T-helper 2 cell treated with Interferon-gamma antibody and Interleukin-4, amounts not matched to agents 5 μg/mL and 100 μg/mL, for 36 hours (primary cell): ENCODE measurements at places on chromosomes 2 and 18.

DNA sequence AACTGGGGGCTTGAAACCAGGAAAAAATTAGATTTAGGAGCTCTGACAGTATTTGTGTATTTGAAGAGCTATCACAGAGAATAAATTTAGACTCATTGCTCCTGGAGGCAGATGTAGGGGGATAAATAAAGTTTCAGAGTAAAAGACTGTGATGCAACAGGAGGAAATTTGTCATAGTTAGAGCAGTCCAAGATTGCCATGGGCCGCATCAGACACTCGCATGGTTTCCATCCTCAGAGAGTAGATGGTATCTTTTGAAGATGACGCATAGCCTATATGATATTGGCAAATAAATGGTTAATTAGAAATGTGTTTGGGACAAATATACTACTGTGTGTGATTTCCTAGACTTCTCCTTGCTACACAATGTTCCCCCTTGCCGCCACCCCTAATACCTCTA, 170.5 kb downstream of the FTCDNL1 start:
- no peak overlapping the region for H3K27ac ChIP-seq
- peaks cover 7% of the 10 kb centered on the region for H3K4me1 ChIP-seq
- H3K36me3 ChIP-seq = no peaks in the 10 kb centered on the region
- H3K27me3 ChIP-seq = peaks cover 23% of the 10 kb centered on the region
- no peak for DNase-seq

- no peak overlapping the region for H3K4me3 ChIP-seq
- peaks cover 2% of the 10 kb centered on the region for H3K27me3 ChIP-seq
- no peaks in the 10 kb centered on the region for H3K4me1 ChIP-seq
- no peaks in the 10 kb centered on the region for H3K36me3 ChIP-seq
- no peak for DNase-seq
- no peak overlapping the region for H3K27ac ChIP-seq
Observed at GRCh38 chr2:109381327-109381820, 232.4 kb downstream of the SEPTIN10 start.

DNA sequence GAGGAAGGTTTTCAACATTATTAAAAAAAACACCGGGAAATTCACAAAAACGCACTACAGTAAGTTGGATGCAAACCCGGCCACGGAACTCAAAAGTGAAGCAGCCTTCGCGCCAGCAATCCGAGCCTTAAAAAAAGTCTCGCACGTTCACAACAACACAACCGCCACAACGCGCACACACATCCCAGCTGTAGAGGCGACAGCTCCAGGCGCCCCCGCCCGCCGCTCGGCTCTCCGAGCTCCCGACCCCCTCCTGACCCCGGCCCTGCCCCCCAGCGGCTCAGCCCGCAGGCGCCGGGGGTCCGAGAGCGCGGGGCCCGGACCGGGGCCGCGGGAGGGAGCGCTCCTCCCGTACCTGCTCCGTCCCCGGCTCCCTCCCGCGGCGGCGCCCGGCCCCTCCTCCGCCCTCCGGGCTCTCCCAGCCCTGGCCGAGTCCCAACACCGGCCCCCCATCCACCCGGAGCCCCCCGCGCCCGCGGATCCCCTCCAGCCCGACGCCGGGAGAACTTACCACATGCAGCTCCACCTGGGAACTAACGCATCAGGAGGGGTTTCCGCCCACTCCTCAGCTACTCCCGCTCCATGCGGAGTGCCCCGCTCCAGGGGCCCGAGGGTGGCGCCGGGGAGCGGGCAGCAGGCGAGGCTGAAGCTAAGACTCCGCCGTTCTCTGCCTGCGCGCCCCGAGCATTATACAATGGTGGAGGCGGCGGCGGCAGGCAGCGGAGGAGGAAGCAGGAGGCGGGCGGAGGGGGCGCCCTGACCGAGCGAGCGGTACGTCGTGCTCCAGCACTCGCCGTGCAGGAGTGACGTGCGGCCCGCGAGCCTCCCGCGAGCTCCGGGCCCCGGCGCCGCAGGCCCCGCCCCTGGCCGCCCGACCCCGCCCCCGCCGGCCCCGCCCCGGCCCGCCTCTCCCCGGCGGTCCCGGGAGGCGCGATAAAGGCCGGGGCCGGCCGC, at the start of gene SERTAD2:
Gene SERTAD2 (minus strand): TSS at position 805 of the 954 bp plus-strand sequence. CDS start 17,042 bp downstream, outside the sequence.
- peak within 1 kb of the TSS; percentile 90 for H3K4me3 ChIP-seq
- H3K27me3 ChIP-seq = no peaks in the 10 kb centered on the region
- H3K4me1 ChIP-seq = peaks cover 57% of the 10 kb centered on the region
- peak within 1 kb of the TSS; percentile 87 for H3K27ac ChIP-seq
- H3K36me3 ChIP-seq = peaks cover 2% of the 10 kb centered on the region

GRCh38 chr2:196510246-196510645, 129.3 kb upstream of the CCDC150 start:
- H3K36me3 ChIP-seq = no peaks in the 10 kb centered on the region
- H3K4me3 ChIP-seq = no peak overlapping the region
- no peak overlapping the region for H3K27ac ChIP-seq
- DNase-seq = no peak
- peaks cover 18% of the 10 kb centered on the region for H3K27me3 ChIP-seq
- H3K4me1 ChIP-seq = no peaks in the 10 kb centered on the region

GRCh38 chr2:113406114-113406513, 31.4 kb upstream of the ZNG1B start:
- H3K4me3 ChIP-seq = no peak overlapping the region
- H3K4me1 ChIP-seq = no peaks in the 10 kb centered on the region
- H3K27ac ChIP-seq = no peak overlapping the region
- H3K36me3 ChIP-seq = no peaks in the 10 kb centered on the region
- H3K27me3 ChIP-seq = peaks cover 53% of the 10 kb centered on the region

DNA sequence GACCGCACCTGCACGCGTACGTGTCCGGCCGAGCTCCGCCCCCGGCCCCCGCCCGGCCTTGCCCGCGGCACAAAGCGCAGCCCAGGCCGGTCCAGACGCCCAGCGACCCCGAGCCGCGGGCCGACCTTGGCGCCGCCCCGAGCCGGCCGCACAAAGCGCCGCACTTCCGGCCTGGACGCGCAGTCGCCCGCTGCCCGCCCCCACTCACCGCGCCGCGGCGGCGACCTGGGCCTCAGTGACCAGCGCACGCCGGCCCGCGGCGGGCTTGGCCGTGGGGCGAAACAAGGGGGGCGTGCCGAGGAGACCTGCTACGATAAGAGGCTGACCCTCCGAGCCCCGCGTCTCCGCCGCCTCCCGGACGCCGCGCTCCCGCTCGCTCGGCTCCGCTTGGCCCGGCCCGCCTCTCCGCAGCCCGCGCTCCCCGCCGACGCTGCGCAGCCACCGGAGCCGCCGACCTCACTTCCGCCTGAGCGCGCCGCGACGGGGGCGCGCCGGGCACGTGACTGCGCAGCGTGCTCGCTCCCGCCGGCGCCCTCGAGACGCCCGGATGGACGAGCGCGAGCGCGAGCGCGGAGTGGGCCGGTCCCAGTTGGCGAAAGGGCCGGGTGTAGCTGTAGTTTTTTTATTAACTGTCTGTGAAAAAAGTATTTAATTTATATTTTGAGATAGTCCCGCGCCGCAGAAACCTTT, at the start of gene FAM168B:
Gene FAM168B (minus strand): TSS at position 455 of the 690 bp plus-strand sequence. CDS start 10,814 bp downstream, outside the sequence.
- H3K4me1 ChIP-seq = peaks cover 11% of the 10 kb centered on the region
- H3K4me3 ChIP-seq = peak within 1 kb of the TSS; percentile 96
- H3K27me3 ChIP-seq = peaks cover 2% of the 10 kb centered on the region

DNA sequence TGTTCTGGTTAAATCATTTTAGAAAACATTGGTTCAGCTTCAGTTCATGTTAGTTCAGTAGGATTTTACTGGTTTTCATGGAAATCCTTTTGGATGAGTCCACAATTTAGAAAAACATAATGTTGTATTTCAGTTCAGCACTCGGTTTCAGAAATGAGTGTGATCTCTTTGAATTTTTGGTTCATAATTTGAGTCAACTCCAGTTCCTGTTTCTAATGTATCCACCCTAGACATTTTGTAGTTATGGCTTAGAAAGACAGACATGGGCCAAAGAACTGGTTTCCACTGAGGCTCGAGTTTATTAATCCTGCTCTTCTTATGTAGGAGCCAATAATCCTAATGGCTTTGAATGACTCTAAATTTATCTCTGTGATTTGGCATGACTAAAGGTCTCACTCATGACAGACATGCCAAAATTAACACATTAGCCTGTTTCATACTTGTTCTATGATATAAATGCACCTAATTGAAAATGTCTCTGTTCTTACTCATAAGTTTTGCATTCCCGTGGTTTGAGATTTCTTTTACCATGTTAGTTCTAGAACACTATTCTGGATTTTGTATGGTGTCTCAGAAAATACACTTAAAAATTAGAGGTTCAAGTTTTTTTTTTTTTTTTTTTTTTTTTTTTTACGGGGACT, 82.3 kb upstream of the SPRED2 start:
- H3K4me1 ChIP-seq = no peaks in the 10 kb centered on the region
- H3K36me3 ChIP-seq = no peaks in the 10 kb centered on the region
- no peak for DNase-seq
- peaks cover 3% of the 10 kb centered on the region for H3K27me3 ChIP-seq

GRCh38 chr18:78303519-78304191, 676.0 kb upstream of the SALL3 start:
- no peaks in the 10 kb centered on the region for H3K36me3 ChIP-seq
- no peak for DNase-seq
- no peak overlapping the region for H3K4me3 ChIP-seq
- no peaks in the 10 kb centered on the region for H3K27me3 ChIP-seq
- H3K27ac ChIP-seq = no peak overlapping the region
- H3K4me1 ChIP-seq = no peaks in the 10 kb centered on the region

DNA sequence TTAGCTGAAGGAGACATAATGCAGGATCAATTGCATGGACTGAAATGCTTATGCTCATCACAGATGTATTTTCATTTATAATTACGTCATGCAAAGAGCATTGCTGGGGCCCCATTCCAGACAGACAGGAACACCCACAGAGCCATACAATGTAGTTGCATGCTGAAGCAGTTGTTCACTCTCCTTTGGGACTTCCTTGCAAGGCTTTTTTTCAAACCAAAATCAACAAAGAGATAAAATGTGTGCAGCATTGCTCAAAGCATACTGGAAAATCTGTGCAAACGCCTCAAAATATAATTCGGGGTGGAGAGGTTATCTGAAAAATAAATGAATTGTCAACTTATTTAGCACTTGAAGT, 463.2 kb downstream of the CDH2 start:
- H3K36me3 ChIP-seq = no peaks in the 10 kb centered on the region
- no peaks in the 10 kb centered on the region for H3K27me3 ChIP-seq
- H3K4me3 ChIP-seq = no peak overlapping the region
- DNase-seq = no peak

DNA sequence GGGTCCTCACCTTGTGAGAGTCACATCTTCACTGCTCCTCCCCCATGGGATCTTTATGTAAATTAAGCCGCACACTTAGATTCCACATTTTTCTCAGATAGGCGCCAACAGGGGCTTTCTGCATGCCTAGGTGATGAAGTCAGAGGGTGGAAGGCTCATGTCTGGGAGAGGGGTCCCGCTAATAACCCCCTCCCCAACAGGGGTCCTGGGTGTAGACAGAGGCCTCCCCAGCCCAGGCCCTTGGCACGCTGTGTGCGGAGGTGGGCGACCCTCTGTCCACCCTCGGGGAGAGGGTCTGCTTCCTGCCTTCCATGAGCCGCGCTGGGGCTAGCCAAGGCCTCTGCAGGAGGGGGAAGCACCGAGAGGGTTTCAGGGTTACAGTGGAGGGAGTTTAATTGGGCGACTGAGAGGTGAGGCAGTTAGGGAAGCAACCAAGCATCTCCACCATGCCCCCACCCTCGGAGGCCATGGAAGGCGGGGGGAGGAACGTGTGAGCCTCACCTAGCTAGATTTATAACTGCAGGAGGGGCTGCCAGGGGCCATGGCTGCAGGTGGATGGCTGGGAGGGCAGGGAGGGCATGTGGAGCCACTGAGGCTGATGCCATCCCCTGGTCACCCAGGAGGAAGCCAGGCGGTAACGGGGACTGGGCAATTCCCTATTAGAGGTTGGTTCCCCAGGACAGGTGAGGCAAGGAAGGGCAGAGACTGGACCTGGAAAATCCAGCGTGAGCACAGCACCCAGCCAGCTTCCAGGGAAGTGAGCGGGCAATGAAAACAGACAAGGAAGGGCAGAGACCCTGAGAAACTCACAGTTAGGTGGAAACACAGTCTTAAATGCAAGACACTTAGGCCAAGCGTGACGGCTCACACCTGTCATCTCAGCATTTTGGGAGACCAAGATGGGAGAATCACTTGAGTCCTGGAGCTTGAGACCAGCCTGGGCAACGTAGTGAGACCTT, 7.7 kb upstream of the PXDN start:
- no peaks in the 10 kb centered on the region for H3K36me3 ChIP-seq
- H3K27me3 ChIP-seq = no peaks in the 10 kb centered on the region
- no peak for DNase-seq
- no peaks in the 10 kb centered on the region for H3K4me1 ChIP-seq
- H3K27ac ChIP-seq = no peak overlapping the region
- no peak overlapping the region for H3K4me3 ChIP-seq

GRCh38 chr2:97267411-97268074, 154.6 kb downstream of the ANKRD36 start:
- no peaks in the 10 kb centered on the region for H3K27me3 ChIP-seq
- no peak overlapping the region for H3K27ac ChIP-seq
- no peak overlapping the region for H3K4me3 ChIP-seq
- no peak for DNase-seq

DNA sequence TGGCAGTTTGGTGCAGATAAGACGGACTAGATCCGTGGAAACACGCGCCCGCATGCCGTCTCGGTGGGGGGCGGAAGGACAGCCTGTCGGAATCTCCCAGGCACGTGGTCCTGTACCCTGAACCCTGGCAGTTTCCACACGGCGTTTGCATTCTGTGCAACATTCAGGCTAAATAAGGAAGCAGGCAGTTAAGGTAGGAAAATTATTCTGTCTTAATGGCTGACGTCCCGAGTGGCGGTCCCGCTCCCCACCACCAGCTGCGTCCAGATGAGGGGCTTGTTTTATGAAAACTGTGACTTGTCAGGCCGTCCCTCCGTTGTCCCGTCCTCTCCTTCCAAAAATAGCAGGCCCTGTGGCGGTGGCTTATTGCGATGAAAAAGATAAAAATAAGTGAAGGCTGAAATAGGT, 120.2 kb downstream of the NFATC1 start:
- H3K27ac ChIP-seq = peak overlapping the region; percentile 95
- DNase-seq = no peak
- H3K27me3 ChIP-seq = no peaks in the 10 kb centered on the region

GRCh38 chr2:235467588-235467987, 26.3 kb upstream of the AGAP1 start:
- H3K27me3 ChIP-seq = no peaks in the 10 kb centered on the region
- H3K27ac ChIP-seq = no peak overlapping the region
- no peak for DNase-seq
- H3K4me3 ChIP-seq = no peak overlapping the region
